ENCODE measurements at places on chromosomes 1 and 21.

DNA sequence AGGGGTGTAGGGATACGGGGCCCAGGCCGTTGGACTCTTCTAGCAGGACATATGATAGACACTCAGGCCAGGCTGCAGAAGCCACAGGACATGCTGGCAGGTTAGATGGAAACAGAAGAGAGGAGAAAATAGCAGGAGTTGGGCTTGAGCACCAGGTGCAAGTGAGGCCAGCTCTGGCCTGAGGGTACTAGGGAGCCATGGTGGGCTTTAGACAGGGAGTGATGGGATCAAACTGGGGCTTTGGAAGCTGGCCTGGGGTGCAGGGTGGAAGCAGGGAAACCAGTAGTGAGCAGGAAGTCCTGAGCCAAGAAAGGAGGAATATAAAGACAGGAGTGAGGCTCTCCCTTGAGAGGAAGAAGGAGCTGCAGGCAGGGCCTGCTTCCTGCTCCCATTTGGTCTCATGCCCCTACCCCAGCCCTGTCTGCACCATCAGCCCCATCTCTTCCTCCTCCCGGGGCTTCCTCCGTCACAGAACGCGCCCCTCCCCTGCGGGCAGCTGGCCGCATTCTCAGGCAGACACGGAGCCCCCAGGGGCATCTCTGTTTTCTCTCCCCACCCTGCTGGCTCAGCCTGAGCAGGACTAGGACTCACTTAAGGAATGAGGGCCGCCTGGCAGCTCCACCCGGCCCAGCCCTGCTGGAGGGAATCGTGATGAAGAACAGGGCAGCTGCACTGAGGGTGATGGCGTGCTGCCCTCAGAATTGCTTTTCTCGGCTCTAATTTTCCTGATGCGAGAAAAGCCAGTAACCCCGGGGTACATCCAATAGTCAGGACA, 165.5 kb upstream of the TMEM51 start:
- DNase-seq, result no peak

GRCh38 chr1:226722901-226723656, 16.0 kb downstream of the ITPKB start:
- peak; percentile 68 for DNase-seq

DNA sequence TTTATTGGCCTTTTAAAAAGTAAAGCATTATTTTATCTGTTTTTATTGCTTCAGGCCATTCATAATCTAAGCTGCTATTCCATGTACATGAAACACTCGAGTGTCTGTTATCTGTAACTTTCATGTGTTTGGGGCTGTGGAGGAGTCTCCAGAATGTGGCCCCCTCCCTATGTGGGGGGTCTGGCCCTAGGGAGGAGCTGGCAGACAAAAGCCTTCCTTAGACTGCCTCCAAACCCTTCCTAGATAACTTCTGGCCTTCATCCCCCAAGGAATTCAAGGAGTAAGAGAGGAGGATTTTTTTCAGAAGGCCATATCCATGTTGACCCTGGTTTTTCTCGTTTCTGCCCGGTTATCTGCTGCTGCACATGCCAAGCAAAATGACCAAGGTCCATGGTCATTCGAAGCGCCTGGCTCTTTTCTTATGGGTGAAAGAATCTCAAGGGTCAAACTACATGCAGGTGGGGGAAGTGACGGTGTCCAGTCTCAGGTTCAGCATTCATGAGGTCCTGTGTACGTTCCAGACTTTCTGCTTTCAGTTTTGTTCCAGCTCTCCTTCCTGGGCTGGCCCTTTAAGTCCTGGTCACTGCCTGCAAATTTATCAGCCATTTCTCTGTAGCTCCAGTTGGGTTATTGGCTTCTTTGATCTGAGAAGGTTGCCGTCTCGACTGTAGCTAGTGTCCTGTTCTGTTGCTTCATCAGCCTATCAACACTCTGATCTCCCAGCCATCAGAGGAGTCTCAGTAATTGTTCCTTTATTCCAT, 8.3 kb downstream of the TENT5C start:
- no peak for DNase-seq

- DNase-seq, result no peak
These were observed 6.3 kb upstream of the ADAR start for GRCh38 chr1:154614247-154614646.

GRCh38 chr1:198598796-198599321, 40.0 kb upstream of the PTPRC start:
- no peak for DNase-seq

GRCh38 chr1:34785231-34785874, 4.3 kb downstream of the GJB3 start:
- no peak for DNase-seq

DNA sequence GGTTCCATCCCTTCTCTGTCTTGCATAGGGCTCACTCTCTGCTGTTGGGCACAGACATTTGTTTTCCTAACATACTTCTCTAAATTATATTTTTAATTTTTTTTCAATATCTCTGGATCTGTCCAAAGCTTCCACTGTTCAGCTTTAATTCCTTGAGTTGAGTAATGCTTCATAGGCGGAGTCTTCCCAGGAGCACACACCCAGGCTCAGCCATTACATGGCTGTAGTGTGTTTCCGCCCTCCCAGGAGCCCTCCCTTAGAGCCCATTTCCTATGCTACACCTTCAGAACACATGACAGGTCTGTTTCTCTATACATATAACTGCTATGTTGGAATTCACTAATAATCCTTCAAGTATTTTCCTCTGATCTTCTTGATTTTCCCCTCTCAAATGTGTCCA, 297.4 kb downstream of the PBX1 start:
- DNase-seq, result no peak

GRCh38 chr1:226479474-226479873, 69.1 kb upstream of the STUM start:
- DNase-seq, result peak; percentile 84

DNA sequence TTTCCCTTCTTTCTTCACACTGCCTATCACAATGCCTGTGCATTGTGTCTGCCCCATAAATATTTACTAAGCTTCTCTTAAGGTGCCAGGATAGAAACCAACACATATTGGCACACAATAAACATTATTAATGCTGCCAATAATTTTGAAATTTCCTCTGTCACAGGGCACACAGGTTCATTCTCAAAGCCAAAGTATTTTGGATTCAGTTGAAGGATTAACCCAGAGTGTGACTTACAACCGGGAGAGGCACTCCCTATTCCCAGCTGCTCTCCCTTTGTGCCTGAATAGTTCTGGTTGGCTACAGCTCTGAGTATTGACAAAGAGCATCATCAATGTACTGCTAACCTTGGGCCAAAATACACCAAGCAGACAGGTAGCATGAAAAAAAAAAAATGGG, 46.6 kb upstream of the ATP1A1 start:
- DNase-seq, result no peak

- no peak for DNase-seq
These were observed 174.1 kb downstream of the LBR start for GRCh38 chr1:225253784-225254183.

GRCh38 chr1:6287431-6287886, 26.6 kb upstream of the GPR153 start:
- no peak for DNase-seq

DNA sequence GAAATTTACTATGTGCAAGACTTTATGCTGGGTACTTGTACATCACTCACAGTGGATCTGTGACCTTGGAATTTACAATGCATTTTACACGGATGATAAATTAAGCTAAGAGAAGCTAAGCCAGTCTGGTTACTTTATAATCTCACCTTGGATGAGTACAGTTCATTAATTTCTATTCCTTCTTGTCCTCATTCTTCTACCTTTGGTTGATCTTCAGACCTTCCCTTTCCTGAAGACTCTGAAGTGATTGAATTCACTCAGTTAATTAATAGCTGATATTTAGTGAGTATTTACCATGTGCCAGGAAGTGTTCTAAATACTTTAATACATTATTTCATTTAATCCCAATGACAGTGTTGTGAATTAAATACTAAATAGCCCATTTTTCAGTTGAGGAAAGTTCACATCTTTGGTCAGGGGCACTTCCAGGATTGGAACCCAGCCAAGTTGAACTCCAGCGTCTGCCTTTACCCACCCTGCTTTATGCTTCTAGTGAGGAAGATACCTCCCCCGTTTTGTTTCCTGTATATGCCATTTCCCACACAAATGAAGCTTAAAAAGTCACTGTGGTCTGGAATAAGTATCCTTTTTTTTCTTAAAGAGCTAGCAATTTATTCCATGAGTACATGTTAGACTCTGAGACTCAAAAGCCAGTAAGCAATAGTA, 146.6 kb downstream of the TLR5 start:
- no peak for DNase-seq

DNA sequence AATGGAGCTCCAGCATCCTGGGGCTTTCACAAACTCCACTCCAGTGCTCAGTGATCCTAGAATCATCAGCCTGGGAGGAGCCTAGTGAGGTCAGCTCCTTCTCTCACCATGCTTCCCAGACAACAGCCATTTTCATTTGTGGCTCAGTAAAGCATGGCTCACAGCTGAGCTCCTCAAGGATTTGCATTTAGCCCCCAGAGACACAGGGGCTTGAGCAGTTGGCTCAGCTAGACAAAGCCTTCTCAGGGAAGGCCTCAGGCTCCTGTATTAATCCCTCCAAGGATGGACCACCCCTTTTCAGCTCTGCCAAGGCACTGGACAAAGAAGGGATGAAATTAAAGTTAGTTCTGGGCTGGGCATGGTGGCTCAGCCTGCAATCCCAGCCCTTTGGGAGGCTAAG, 39.5 kb downstream of the ERI3 start:
- DNase-seq, result peak; percentile 92

DNA sequence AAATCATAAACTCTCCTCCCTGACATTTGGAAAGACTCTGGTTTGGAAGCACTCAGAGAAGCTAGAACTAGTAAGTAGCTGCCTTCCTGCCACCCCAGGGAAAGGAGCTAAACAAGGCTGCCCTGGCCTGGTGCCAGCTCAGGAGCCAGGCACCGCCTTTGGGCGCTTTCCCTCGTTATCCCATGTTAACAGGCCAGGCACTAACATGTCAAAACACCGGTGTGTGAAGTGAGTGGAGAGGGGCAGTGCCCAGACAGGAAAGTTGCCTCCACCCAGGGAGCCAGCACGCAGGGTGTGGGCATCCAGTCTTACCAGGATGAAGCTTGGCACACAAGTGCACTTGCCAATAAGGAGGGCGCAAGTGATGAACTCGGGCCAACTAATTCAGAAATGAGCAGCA, 346.8 kb downstream of the RRAGC start:
- peak; percentile 21 for DNase-seq

- DNase-seq, result peak; percentile 85
These were observed 22.6 kb upstream of the FAM89A start for GRCh38 chr1:231062500-231063270.
